WERI-Rb-1 (cell line): ENCODE measurements at places on chromosomes 4 and X.

- no peak for DNase-seq
These were observed 205.3 kb downstream of the TLL1 start for GRCh38 chr4:166078383-166078782.

- no peak for DNase-seq
These were observed 55.6 kb downstream of the RHOXF2B start for GRCh38 chrX:120021927-120022326.

DNA sequence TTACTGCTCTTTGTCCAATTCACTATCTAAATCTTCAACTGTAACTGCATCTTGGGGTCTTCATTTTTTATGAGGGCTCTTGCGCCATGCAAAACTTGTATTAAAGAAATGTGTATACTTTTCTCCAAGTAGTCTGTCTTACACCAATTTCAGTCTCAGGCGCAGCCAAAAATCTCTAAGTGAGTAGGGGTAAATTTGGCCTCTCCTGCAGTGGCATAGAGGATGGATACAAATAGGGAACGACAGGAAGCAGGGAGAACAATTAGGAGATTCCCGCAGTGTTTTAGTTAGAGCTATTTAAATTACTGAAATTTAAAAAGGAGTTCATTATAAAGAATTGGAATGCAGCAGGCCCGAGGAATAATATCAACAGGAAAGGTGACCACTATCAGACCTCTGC, 30.2 kb downstream of the DMP1 start:
- DNase-seq, result no peak

DNA sequence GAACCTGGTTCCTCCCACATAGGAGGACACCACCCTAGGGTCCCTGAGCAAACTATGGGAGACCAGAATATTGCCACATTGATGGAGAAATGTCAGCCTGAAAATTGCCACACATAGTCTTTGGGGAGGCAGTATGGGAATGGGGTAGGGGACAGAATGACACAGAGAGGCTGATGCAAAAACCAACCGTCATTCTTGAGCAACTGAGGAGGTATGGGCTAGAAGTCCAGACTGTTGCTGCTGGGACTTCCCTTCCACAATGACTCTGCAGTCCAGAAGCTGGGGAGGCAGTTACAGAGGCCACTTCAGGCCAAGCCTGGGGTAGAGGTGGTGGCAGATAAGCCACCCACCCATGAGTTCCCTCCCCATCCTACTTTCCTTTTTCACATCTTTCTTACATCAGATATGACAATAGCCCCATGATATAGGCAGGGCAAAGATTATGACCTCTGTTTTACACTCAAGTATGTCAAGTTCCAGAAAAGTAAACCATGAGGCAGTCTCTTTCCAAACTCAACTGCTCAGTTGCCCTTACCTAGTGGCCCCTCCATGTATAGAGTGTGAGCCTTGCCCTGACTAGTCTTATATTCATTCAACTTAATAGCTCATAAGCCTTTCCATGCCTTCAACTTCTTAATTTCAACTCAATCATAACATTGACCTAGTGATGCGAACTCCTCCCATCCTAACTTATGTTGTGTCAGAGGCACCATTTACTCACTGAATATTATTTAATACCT, 41.7 kb downstream of the VSIG4 start:
- no peak for DNase-seq

- no peak for DNase-seq
These were observed 539.1 kb upstream of the MAGEB18 start for GRCh38 chrX:25599061-25599460.

- DNase-seq, result no peak
These were observed 399.3 kb downstream of the GPM6A start for GRCh38 chr4:175412746-175413145.

GRCh38 chr4:31548823-31549222, 828.7 kb downstream of the PCDH7 start:
- DNase-seq, result no peak
